Progenitor cell of endocrine pancreas (in vitro differentiated cells): ENCODE measurements at places on chromosomes 13 and 19.

- no peak for DNase-seq
These were observed 630 bp downstream of the RAP2A start for GRCh38 chr13:97434397-97435201.

DNA sequence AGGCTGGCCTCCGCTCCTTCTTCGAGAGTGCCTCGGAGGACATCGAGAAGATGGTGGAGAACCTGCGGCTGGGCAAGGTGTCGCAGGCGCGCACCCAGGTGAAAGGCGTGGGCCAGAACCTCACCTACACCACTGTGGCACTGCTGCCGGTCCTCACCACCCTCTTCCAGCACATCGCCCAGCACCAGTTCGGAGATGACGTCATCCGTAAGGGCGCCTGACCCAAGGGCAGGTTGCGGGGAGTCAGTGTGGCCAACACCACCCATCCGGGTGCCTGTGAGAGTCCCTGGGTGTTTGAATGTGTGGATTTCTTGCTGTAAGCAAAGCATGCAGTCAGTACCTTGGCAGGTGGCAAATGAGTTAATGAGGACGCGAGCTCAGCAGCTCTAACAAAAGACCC is 78.8 kb downstream of the RYR1 start:
- no peak for DNase-seq

DNA sequence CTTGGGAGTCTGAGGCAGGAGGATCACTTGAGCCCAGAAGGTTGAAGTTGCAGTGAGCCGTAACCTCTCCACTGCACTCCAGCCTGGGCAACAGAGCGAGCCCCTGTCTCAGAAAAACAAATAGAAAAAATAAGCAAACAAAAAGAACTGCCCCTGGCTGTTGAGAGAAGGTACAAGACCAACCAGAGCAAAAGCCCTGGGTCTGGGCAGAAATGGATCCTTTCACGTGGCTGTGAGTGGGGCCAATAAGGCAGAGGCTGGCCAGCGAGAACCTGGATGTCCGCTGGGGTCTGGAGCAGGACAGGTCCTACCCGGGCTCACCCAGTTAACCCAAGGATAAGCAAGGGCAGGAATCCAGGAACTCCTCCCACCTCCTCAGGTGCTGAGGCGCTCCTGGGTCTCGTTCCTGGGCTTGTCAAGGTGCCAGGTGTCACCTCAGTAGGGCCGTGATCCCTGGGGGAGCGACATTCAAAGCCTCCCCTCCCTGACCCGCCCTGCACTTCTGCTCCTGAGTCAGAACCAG is 4.7 kb upstream of the SLC5A5 start:
- DNase-seq, result no peak

DNA sequence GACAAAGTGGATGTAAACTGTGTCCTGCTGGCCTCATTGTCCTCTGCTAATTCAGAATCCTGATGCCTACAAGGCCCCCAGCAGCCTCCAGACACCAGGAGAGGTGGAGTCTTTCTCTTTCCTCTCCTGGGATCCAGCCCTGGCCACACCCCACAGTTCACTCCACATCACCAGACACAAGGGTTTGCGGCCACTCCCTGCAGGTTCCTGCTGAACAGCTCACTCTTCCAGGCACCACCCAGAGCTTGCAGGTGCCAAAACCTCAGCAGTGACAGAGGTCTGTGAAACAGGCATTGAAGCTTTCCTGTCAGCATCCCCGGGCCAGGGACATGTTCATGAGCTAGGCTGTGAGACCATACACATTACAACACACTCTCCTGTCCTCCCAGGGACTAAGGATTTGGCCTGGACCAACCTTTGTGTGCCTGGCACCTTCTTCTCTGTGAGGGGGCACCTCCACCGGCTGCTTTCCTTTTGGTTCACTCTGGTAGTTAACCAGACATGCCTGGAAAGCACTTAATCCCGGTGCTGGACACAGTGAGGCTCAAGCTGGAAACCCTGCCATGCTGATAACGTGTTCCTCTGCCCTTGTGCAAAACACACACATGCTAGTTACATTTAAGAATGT is 11.1 kb upstream of the ATP12A start:
- DNase-seq, result no peak

GRCh38 chr13:105579821-105580710 is 955.4 kb downstream of the EFNB2 start:
- no peak for DNase-seq

GRCh38 chr19:29514525-29515232 is 11.1 kb upstream of the VSTM2B start:
- DNase-seq, result no peak

GRCh38 chr13:105334211-105334610 is 1201.3 kb downstream of the EFNB2 start:
- DNase-seq, result no peak

DNA sequence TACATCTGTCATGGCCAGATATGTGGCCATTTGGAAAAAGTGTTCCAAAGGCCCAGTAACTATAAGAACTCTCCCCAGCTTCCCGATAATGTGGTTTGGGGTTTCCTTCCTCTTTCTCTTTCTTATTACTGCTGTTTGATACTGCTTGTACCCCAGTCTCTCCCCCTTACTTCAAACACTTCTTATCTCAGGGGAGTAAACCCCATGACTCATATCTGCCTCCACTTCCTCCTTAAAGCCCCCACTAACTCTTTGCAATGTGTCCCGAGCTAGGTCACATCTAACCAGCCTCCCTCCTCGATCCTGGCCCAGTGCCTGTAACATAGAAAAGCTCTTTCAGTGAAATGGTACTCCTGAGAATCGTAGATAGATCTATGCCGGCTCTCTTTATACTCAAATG is 82.4 kb upstream of the STARD13 start:
- no peak for DNase-seq

GRCh38 chr13:100898431-100898830 is 223.8 kb upstream of the TMTC4 start:
- no peak for DNase-seq

DNA sequence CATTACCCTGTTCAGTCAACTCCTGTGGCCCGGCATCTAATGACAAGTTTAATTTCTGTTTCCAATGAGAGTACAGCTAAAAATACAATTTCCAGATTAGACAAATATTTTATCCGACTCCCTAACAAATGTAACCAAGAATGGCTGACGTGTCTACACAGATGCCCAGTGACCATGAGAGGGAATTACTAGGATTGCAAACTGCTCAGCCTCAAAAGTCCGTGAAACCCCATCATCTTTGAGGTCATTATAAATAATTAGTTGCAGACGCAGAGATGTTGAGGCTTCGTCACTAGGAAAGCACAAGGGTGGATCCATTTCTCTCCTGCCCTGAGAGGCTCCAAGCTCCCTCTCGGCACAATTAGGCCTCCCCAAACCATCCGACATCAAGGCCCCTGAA is 104.1 kb upstream of the ZNF507 start:
- no peak for DNase-seq

DNA sequence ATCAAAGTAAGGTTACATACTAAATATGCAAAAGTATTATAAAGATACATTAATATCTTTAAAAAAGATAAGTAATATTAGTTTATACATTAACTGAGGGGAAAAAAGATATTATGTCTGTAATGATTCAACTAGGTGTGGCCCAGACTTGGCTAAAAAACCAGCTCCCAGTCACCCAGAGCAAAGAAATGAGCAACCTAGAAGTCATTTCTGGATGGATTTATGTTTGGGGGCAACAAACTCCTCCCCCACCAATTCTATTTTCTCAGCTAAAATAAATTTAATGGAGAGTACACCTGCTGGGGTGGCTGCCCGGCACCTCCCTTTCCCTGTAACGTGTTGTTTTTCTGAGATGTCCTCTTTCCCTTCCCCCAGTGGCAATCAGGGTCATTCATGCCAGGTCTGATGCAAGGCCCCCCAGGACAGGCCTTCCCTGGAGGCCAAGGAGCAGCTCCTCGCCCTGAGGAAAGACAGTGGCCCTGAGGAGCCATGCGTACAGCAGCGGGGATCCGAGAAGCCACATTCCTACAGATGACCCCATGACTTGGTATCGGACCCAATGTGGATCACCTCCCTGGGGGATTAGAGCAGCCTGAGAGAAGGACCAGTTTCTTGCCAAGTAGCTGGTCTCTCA is 78.6 kb upstream of the DOCK9 start:
- no peak for DNase-seq

GRCh38 chr19:51123381-51123800 is 1.3 kb upstream of the SIGLEC9 start:
- no peak for DNase-seq

GRCh38 chr13:62418376-62418775 is 1002.7 kb upstream of the PCDH20 start:
- DNase-seq, result no peak

- DNase-seq, result no peak
These were observed 18.7 kb downstream of the TFDP1 start for GRCh38 chr13:113603116-113603710.
